ENCODE measurements at places on chromosomes 2 and 18.

- DNase-seq, result no peak
Measured at GRCh38 chr2:240045098-240045497, 8.2 kb downstream of the OR6B3 start.

DNA sequence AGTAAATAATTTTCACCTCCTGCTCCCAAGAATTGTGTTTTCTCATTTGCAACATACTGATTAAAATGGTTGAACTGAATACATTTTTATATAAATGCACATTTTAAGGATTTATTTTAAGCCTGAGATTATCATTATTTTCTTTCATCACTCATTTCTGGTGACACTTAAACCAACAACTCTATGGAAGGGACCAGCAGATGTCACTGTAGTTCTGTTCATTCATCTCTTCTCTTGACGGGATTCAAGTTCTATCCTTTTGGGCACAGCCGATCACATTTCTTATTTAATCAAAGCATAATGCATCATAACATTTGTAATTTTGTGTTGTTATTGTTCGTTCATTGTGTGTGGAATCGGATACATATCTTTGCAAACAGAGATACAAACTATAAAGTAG lies 417.9 kb downstream of the HRH4 start:
- no peak for DNase-seq

- peak; percentile 80 for DNase-seq
Measured at GRCh38 chr18:3449512-3450011, 410 bp upstream of the TGIF1 start.

- no peak for DNase-seq
Measured at GRCh38 chr18:43744960-43745745, 467.9 kb upstream of the SYT4 start.

DNA sequence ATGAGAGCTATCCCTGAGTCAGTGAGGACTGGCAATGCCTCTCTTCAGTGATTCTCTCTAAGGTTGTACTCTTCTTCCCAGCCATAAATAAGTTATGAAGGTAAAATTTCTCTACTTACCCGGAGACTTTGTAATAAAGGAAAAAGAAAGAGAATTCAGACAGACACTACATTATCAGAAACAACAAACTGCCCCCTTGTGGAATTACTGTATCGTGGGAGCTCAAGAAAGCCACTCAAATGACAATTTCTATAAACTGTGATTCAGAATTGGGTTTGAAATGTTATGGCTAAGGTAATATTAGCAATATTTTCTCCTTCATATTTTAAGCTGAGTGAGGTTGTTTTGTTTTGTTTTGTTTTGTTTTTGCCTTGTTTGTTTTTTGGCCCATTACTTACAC lies 155.8 kb upstream of the TANK start:
- no peak for DNase-seq

- DNase-seq, result no peak
Measured at GRCh38 chr2:203683932-203684556, 22.4 kb upstream of the CD28 start.

DNA sequence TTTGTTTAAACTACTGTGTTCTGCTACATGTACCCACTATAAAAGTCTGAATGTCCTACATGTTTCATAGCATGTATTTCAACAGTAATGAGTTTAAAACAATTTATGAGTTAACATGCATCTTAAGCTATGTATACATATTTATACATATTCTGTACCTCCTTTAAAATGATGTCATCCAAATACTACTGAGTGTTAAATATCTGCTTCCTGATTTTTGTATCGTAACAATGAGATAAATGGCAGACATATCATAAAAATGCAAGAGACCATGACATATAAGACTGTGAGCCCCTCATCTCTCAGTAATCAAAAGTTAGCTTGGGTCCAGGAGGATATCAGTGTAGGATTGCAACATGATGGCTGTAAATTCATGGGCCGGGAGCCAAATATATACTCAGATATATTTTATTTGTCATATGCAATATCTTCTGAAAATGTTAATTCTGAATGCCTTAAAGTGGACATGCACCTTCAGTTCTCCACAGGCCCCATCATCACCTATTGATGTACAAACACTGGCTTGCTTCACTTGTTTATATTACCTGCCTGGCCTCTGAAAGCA lies 3.6 kb downstream of the COL5A2 start:
- DNase-seq, result no peak

GRCh38 chr18:44048846-44049245 lies 631.8 kb upstream of the SETBP1 start:
- no peak for DNase-seq

- DNase-seq, result no peak
Measured at GRCh38 chr2:240960971-240961876, 37.2 kb upstream of the SNED1 start.

GRCh38 chr2:68121873-68122679 lies 35.6 kb upstream of the PNO1 start:
- DNase-seq, result peak; percentile 77

GRCh38 chr2:178718283-178718682 lies 88.9 kb downstream of the TTN start:
- DNase-seq, result no peak

DNA sequence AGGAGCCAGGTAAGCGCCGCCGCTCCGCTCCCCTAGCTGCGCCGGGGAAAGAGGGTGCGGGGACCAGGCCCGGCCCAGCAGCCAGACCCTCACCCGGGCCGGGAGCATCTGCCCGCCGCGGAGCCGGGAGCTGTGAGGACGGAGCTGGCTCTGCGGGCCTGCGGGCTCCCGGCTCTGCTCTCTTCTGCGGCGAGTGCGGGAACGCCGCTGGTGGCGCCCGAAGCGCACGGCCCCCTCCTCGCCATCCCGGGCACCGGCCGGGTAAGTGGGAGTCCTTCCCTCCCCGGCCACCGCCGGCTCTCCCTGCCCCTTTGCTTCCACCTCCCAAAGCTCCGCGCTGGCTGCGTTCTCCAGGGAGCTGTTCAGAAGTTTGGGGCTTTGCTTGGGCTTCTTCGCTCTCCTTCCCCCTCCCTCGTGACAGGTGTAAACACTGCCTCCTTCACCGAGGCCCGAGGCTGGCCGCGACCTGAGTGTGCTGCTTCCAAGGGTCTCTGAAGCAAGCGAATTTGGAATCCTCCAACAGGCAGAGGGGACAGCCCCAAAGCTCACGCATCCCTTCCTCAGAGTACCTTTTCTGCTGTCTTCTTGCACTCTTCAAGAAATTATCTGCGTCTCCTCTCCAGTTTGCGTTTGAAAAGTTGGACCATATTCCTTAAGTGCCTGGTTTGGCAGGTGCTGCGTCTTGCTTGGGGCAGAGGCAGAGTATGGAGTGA lies 632 bp downstream of the AFTPH start:
- DNase-seq, result peak; percentile 49

DNA sequence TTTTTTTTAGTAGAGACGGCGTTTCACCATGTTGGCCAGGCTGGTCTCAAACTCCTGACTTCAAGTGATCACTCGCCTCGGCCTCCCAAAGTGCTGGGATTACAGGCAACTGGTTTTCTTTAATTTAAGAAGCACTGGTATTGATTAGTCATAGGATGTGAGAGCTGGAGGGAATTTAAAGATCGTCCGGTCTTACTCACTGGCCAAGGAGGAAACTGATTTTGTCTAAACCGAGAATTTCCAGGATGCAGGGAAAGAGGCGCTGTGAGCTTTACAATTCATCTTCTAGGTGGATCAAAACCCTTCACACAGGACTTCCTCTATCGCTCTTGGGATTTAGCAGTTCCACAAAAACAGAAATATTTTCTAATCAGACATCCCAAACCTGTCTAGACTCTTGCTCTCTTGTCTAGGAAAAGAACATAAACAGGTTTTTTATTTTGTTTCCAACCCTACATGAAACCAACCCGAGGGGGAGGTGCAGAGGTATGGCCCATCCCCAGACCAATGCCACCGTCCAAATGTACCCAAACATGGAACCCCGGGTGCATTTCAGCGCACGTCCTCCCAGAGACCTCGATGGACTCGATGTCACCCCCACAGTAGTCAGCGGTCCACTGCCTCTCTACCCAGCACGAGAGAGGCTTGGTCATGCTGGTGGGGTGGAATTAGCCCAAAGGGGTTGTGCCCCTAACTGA lies 12.5 kb upstream of the TUBB6 start:
- no peak for DNase-seq

GRCh38 chr2:42060718-42061619 lies 13.1 kb downstream of the PKDCC start:
- no peak for DNase-seq

GRCh38 chr2:33135645-33136044 lies 188.9 kb downstream of the LTBP1 start:
- DNase-seq, result no peak

DNA sequence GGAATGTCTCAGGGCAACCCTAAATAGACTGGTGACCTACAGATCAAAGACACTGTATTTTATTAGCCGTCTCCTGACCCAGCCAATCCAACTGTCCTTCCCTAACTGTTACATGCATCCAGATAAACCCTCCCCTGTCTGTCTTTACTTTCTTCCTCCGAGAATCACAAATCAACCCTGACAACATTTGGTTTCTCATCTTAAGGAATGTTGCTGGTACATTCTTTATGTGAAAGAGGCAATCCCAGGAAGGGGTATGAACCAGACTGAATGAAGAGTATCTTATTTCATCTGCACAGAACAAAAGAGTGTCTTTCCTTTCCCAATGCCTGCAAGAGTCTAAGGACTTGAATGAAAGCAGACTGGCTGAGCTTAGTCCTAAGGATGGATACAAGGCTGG lies 113.9 kb upstream of the LTBP1 start:
- DNase-seq, result no peak

GRCh38 chr2:152221839-152222238 lies 46.3 kb upstream of the STAM2 start:
- no peak for DNase-seq

DNA sequence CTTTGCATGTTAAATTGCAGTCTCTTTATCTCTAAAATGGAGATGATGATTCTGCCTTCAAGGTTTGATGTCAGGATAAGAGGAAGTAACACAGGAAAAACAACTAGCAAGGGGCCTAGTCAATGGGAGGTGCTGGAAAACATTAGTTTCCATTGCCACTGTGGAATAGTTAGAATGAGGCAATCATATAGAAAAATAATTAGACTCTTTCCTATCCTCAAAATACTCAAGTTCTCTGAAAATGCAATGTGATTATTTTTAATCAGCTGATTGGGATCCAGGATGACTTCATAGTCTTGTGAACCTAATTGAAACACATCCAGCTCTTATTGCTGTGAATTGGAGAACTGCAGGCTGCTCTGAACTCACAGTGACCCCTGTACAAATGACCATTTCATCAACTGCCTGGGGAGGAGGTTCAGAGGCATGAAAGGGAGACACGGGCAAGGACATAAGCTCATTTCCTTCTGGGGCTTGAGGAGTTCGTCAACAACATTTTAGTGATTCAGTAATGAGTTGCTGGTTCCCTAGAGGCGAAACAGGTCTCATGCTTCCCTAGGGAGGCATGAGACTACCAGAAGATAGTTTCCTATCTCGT lies 422.5 kb downstream of the LPIN1 start:
- no peak for DNase-seq

DNA sequence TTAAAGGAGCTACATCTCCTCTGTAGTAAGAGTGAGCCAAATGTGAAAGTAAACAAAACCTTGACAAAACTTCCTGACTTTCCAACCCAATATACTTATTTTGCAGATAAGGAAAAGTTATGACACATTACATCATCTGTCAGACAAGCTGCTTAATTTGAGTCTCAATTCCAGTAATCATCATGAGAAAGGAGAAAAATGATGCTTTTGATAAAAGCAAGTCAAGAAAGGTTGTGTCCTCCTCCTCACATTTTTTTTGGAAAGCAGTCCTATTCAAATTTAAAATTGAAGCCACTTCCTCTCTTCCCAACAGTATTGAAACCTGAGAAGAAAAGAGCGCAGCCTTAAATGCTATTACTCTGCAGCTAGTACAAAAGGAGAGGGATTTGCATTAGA lies 519.6 kb downstream of the LRP1B start:
- DNase-seq, result no peak

GRCh38 chr2:207698301-207698700 lies 13.1 kb upstream of the CCNYL1 start:
- no peak for DNase-seq

DNA sequence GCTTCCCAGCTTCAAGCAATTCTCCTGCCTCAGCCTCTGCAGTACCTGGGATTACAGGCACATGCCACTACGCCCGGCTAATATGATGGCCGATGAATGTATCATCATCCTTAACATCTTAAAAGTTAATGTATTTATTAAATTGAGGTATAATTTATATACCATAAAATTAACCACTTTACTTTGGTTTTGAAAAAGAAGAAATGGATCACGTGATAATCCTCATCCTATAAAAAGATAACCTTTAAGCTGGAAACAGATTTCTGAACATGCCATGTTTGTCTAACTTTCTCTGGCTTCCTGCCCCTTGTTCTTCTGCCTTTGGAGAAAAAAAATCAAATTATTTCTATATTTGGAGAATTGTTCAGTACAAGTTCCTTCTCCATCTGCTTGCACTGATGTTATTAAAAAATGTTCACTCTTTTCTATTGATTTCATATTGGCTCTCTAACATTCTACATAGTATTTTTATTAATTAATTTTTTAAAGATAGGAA lies 57.0 kb upstream of the ACTR3 start:
- DNase-seq, result no peak

GRCh38 chr2:130966775-130967490 lies 126.3 kb downstream of the FAM168B start:
- no peak for DNase-seq

DNA sequence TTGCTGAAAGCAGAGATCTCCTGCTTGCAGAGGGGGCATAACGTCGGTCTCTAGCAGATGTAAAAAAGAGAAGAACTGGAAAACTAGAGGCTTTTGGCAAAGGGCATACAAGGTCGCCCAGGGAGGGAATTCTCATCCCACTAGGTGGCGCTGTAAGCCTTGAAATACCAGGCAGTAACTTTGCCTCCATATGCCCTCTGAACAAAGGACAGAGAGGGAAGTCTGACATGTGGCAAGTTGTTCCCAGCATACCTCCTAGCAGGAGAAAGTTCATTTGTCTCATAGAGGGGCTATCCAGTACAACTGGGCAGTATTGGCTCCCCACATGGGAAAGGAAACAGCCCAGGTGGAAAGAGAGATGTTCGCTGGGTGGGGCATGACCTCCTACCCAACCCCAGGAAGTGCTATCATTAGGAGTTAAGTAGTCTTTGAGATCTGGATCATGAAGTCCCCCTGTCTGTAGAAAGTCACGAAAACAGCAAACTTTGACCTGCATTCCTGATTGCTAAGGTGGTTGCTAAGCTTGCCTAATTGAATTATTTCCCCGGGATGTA lies 39.9 kb downstream of the STK17B start:
- DNase-seq, result no peak

- no peak for DNase-seq
Measured at GRCh38 chr2:239587311-239587731, 186.5 kb upstream of the HDAC4 start.

GRCh38 chr2:8391126-8391525 lies 290.7 kb upstream of the ID2 start:
- no peak for DNase-seq

Measured in NCI-H345 (cell line).